ENCODE measurements at places on chromosomes 6 and 20.

- no peak for DNase-seq
These were observed 121.1 kb downstream of the PLEKHG1 start for GRCh38 chr6:150720774-150721233.

GRCh38 chr6:69784595-69785377, 12.0 kb downstream of the LMBRD1 start:
- DNase-seq, result no peak

DNA sequence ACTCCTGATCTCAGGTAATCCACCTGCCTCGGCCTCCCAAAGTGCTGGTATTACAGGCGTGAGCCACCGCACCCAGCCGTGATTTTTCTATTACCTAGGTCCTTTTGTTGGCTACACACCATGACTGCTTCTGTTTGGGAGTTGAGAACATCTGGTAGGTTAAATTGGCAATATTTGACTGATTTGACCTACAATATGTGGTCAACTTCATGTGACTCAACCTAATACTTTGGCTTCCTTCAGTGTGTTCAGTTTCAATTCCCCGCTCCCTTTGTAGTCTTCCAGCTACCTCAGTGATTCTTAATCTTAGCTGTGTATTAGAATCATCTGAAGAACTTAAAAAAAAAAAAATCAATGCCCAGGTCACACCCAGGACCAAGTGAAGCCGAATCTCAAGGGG, 47.4 kb downstream of the MYB start:
- no peak for DNase-seq

- no peak for DNase-seq
These were observed 24.7 kb upstream of the MOCS1 start for GRCh38 chr6:39958947-39959346.

DNA sequence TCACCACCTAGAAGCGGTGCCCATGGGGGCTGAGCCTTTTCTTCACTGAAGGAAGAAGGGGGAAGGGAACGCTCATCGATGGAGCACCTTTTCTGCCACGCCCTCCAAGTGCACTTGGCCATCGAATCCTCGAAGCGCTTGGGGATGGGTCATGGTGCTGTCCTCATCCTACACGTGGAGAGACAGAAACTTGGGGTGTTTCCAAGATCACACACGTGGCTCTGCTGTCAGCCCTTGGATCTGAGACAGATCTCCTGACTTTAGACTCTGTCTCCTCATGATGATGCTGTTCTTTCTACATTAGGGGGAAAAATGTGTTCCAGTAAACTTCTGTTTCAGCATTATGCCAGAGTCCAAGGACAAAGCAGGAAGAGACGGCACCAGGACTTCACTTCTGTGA, 78.5 kb downstream of the SYNDIG1 start:
- no peak for DNase-seq

- no peak for DNase-seq
These were observed 40.7 kb upstream of the FOXQ1 start for GRCh38 chr6:1271071-1271763.

GRCh38 chr6:16582446-16583143, 178.7 kb downstream of the ATXN1 start:
- DNase-seq, result no peak

GRCh38 chr20:25246182-25246999, 1.5 kb upstream of the PYGB start:
- no peak for DNase-seq

DNA sequence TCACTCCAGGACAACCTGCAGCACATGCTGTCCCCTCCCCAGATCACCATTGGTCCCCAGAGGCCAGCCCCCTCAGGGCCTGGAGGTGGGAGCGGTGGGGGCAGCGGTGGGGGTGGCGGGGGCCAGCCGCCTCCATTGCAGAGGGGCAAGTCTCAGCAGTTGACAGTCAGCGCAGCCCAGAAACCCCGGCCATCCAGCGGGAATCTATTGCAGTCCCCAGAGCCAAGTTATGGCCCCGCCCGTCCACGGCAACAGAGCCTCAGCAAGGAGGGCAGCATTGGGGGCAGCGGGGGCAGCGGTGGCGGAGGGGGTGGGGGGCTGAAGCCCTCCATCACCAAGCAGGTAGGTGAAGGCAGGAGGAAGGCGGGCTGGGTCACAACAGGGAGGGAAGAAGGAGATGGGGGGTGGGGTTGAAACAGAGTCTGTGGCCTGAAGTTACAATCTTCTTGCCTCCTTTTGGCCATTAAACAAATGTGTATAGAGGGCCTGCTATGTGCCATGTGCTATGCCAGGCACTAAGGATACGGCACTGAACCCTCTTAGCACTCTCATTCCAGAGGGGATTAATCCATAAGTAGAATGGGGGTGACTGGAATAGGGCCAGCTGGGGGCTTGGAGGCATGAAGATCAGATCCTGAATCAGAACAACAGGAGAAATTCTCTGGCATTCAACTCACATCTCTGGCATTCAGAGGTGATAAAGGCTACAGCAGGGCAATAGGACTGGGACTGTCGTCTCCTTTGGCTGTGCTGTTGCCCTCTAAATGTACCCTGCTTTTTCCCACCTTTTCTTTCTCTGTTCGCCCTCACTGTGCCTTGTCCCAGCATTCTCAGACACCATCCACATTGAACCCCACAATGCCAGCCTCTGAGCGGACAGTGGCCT, 10.5 kb upstream of the ZBTB9 start:
- no peak for DNase-seq

DNA sequence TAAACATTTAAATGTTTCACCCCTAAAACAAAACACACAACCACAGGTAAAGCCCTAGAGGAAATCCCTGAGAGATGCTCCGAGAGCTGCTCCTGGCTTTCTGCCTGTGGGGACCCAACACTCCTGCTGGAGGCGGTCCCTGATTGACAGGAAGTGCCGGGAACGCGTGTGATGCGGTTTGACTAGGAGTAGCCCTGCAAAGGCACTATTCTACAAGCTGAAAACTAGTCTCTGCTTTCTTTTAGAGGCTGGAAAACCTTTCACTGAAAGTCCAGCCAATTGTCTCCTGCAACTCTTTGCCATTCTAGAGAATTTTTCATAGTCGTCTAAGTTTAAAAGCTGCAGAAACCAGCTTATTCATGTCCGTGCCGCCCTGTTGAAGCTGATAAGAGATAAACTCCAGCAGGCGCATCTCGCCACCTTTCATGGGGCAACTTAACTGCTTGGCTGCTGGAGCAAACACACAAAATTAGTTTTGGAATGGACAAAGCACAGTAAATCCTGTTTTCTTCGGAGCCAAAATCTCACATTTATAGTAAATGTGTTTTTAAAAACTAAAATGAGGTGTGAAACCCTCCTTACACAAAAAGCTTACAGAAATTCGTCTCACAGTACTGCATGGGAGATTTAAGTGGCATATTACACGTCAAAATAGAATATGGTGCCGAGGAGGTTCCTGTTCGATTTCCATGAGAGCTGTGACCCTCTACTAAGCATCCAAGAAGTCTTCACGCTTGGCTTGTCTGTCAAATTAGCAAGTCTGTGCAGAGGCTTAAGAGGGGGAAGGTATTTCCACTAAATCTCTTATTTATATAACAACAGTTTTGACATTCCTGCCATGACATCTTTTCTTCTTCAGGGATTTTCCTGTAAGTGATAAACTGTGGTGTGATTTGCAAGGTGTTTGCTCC, 46.9 kb downstream of the DACT2 start:
- no peak for DNase-seq

DNA sequence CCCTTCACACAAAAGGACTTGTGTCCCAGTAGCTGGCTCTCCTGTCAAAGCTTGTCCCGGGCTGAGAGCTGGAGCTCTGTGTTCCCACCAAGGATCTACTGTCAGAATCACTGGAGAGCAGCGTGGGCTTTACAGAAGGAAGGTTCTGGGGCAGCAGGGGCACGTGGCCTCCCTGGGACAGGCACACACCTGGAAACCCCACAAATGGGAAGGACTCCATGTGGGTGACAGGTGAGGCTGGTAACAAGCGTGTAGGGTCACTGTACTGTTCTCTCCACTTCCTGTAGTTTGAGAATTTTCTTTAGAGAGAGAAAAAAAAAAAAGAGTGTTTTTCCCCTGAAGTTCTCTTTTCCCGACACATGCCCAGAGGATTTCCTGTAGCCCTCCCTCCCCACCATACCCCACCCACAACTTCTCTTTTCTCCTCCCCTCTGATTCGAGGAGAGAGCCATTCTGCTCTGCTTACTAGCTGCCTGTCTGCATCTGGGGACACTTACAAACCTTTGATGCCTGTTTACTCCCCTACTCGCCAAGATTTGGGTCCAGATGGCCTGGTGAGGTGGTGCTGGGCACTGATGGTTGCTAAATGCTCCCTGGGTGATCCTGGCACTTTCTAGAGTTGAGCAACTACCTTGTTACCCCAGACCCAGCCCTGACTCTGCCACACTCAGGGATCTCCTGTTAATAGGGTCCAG, 84.1 kb upstream of the SIRPA start:
- no peak for DNase-seq

DNA sequence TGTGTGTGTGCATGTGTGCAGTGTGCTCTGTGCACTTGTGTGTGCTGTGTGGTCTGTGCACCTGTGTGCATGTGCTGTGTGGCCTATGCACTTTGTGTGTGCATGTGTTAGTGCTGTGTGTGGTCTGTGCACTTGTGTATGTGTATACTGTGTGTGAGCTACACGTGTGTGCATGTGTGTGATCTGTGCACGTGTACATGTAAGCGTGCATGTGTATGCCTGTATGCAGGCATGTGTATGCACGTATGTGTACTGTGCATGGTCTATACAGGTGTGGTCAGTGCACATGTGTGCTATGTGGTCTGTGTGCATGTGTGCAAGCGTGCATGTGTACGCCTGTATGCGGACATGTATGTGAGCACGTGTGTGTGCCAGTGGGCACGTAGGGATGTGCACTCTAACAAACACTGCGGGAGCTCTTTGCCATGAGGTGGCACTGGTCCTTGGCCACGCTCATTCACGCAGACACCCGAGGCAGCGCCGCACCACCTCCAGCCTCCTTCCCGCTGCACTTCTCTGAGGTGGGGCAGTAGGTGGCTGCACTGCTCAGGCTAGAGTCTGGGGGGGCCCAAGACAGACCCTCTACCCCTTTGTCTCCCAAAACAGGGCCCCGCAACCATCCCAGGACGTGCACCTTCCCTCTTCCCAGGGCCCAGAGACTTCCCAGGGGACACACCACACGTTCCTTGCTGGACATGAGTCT, 42.4 kb upstream of the CHRNA4 start:
- no peak for DNase-seq

DNA sequence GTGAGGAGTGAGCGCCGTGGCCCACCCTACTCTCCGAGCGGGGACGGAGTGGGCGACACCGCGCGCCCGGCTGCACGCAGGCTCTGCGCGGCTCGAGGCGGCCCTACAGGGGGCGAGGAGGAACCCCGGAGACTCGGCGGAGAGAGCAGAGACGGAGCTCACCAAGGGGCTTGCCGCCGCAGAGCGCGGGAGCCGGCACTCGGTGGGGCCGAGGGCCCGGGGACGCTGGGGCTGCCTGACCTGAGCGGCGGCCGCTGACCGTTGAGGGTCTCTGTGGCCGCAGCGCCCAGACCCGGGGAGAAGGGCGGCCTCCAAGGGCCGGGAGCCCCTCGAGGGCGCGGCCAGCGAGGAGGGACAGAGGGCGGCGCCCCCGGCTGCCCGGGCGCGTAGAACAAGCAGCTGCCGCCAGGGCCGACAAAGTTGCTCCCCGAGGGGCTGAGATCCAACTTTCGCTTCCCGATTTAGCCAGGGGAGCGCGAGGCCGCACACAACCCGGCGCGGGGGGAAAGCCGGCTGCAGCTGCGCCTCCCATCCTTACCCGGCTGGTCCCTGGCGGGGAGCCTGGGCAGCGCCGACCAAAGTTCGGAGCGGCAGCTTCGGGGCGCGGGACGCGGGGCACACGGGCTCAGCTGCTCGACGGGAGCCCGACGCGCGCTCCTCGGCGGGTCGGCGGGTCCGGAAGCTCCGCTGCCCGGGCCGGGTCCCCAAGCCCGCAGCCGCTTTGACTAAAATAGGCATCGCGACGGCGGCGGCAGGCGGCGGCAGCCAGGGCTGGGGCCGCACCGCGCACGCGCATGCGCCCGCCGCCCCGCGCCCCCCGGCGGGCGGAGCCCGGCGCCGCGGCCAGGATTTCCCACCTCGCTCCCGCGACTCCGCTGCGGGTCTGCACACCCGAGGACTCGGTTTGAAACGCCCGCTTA, 43.1 kb downstream of the POPDC3 start:
- DNase-seq, result no peak

Data from stimulated activated CD8-positive, alpha-beta memory T cell treated with anti-CD3 and anti-CD28 coated beads, Interleukin-15, amount 100 ng/mL, for 4 hours (primary cell).